ENCODE measurements at places on chromosomes 2 and 18.

DNA sequence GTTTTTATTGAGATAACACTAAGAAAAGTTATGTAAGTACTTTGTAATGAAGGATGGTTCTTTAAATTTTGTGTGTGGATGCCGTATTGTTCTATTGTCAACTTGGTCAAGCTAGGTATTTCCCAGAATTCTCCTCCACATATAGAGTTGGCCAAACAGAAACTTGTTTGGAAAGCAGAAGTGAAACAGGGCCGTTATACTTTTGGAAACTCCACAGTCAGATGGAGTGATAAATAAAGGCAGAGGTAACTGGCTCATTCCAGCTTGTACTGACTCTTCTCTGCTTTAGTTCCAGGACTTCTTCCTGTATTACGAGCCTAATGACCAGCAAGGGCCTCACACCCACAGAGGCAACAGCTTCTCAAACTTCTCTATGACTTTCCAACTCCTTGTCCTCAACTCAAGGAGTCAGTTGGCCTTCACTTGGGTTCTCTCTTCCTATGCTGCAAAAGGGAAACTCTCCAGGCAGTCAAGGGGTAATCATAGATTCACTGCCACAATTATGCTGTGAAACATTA is 16.4 kb upstream of the STARD7 start:
- DNase-seq = peak; percentile 20

GRCh38 chr2:234839285-234839684 is 112.5 kb upstream of the SH3BP4 start:
- DNase-seq = no peak

DNA sequence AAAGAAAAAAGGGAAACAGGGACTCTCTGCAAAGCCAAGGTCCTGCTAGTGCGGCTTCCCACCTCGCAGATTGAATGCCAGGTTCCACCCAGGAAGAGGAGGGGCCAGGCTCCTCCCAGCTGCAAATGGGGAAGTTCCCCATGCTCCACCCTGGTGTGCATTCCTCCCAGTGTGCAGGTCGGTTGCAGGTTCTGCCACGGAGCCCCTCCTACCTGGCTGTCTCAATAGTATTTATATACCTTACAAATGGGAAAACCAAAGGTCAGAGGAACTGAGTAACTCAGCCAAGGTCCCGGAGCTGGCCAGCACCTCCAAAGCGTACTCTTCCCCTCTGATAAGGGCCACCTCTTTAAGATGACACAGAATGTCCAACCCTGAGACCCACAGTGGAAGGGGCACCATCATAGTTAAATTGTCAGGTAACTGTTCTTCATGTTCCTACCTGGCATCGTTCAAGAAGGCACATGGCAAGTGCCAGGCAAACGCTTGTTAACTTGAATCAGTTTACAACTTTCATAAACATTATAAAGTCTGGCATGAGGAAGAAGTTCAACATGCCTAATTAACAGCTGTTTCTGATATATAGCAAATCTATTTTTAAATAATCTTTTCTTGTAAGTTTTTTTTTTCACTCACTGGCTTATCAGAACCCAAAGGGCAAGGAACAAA is 35.5 kb downstream of the POU3F3 start:
- peak; percentile 72 for DNase-seq

GRCh38 chr2:227308784-227309183 is 16.3 kb upstream of the MFF start:
- DNase-seq = no peak

GRCh38 chr2:206739271-206739670 is 21.1 kb upstream of the DYTN start:
- DNase-seq = no peak

DNA sequence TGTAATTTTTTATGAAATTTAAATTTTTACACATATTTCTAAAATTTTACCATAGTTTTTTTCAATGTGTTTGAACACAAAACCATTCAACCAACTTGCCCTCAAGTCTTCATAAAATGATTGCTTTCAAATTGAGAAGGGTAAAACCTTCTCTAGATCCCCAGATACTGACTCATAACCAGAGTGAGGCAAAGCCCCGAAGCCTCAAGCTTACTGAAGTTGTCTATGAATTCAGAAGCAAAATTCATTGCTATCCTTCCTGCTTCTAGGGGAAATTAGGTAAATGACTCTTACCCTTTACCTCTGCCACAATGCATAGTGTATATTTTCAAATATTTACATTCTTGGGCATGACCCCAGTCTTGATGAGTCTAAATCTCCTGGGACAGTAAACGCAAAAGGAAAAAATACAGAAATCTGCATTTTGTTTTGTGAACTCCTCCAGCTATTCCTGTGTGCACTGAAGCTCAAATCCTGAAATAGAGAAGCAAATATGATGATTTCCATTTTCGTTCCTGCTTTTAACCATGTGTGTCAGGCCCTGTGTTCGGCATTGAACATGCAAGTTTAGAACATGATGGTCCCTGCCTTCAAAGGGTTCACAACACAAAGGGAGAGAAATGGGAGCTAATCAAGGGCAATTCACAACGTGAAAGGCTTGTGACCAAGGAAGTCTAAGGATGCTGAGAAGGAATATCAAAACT is 246.3 kb downstream of the SUCLG1 start:
- DNase-seq = no peak

DNA sequence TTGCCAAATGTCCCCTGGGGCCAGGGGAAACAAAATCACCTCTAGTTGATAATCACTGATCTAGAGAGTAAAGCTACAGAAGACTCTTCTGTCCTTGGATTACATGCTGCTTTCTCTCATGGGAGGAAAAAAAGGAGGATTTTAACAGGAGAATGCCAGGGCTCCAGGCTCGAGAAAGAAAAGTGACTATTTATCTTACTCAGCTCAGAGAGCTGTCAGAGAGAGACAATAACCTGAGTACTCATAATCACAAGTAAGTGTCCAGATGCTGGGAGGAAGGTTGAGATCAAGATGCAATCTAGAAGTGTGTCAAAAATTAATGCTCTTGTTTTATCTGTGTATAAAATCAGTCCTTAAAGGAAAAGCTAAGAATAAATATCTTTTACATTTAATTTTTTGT is 133.3 kb downstream of the PTRHD1 start:
- no peak for DNase-seq

DNA sequence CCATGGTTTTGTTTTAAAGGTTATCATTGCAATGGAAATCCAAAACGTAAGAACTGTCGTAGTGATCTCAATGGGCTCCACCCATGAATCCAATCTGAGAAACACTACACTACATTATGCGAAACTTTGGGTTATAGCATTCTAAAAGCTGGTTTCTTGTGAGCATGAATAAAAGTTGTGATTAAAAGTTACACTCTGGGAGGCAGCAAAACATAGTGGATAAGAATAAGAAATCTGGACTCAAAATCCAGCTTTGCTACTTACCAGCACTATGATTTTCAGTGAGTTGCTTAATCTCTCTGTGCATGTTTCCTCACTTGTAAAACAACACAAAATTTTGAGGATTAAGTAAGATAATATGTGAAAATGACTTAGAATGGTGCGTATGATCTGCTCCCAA is 25.7 kb upstream of the THOC1 start:
- no peak for DNase-seq

DNA sequence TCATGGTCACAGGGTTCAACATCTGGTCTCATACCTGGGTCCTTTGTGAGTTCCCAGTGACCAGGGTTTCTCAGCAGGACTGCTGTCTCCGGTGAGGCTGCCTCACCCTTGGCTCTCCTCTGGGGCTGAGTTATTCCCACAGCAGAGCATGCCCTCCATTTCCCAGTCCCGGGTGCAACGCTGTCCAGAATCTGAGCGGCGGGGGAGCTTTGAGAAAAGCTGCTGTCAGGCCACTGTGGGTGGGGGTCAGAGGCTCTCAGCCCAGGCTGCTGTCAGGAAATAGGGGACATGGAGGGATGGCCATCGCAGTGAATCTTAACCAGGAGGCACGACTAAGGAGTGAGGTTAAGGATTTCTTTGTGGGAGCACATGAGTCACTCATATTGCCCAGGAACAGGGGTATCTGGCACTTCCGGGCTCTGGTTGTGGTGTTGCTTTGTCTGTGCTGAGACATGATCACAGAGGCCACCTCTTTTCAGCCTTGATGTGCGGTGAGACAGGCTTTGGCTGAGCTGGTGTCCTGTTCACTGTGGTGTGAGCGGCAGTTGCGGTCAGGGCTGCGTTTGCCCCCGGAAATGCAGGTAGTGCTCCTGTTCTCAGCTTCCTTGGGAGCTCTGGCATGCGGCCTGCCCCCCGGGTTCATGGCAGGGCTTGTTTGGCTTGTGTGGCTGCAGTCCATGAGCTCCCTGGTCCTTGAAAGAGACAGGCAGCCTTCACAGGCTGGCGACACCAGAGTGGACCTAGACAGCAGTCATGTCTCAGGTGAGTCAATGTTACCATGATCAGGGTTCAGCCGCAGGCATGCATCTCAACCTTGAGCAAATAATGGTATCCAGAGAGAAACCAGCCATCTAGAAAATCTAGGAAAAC is 310.7 kb upstream of the MYT1L start:
- DNase-seq = no peak

DNA sequence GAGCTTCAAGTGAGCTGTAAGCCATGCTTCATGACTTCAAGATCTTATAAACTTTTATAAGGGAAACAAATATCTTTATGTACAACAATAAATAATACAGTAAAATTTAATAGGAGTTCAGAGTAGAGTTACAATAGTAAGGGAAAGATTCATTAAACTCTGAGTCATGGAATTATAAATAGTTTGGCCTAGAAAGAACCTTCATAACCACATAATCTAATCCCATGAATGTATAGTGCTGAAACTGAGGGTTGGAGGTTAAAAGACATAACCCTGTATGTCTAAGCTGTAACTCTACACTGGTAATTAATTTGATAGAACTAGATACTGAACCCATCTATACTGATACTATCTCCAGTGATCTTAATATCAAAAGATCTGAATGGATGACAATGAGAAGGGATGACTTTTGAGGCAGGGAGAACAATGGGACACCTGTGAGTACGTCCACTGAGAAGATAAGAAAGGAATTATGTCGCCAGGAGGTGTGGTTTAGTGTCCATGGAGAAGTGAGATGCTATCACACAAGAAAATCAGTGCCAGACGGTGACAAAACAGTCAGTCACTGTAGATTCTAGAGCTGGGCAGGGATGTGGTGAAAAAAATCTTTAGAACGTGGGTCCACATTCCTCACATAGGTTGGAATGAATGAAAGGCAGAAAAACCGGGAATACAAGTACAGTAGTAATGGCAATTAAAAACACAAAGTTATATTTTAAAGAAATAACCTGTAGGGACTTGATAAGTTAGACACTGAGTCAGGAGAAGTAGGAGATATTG is 1.1 kb downstream of the IL1F10 start:
- DNase-seq = no peak

DNA sequence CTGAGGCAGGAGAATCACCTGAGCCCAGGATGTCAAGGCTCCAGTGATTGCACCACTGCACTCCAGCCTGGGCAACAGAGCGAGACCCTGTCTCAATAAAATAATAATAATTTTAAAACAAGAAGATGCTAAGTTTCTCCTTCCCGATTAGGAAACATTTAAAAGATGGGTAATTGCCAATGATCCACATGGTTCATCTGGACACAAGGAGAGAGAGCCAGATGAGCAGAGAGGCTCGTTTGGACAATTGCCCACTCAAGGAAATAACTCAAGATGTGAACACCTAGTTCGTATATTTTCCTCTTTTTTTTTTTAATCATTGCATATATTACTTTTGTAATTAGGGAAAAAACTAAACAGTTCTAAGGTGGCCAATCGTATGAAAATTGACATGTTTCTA is 3.6 kb upstream of the ACTG2 start:
- DNase-seq = no peak

DNA sequence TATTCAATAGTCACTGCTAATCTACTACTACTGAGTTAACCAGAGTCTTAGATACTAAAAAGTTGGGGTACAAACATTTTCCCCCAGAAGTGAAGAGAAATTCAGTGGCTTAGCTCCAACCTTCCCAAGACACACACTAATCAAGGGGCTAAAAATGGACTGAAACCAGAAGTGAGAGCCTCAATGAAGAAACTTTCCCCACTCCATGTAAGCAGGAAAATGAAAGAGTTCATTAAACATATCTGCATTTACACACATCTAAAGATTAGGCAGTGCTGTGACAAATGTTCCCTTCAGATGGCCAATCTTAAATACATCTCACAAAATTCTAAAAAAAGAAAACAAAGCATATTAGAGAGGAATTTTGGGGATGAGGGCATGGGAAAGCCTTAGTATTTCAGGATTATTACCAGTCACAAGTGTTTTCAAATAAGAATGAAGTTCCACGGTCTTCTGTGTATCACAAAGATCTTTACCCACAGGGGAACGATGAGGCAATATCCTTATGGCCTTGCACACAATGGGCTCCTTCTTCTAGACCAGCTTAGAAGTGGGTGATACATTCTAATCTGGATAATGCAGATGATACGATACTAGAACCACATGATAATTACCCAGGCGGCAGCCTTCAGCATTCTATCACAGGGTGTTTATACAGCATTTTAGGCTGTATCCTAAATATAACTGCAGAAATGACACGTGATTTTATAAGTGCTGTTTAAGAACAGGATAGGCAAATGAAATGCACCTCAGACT is 17.1 kb downstream of the ANKRD44 start:
- DNase-seq = no peak

DNA sequence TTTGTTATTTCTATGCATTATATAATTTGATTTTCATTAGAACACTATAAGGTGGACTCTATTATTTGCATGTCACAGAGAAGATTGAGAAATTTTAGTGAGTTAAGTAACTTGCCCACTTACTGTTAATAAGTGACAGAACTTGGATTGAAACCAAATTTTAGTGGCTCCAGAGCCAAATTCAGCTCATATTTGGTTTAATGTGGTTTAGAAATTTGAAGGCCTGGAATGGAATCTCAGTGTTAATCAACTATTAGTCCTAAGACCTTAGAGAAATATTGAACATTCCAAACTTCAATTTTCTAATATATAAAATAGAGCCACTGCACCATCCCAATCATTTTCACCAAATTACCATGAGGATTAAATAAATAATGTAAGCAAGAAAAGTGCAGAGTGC is 281.6 kb downstream of the ZNF385B start:
- DNase-seq = no peak

- DNase-seq = no peak
Measured at GRCh38 chr2:181760521-181760920, 80.2 kb upstream of the NEUROD1 start.

GRCh38 chr2:105409717-105410116 is 10.9 kb upstream of the FHL2 start:
- DNase-seq = no peak

- peak; percentile 43 for DNase-seq
Measured at GRCh38 chr2:231554748-231555545, 24.7 kb upstream of the NMUR1 start.

GRCh38 chr2:227043981-227044380 is 120.0 kb downstream of the COL4A4 start:
- DNase-seq = no peak

DNA sequence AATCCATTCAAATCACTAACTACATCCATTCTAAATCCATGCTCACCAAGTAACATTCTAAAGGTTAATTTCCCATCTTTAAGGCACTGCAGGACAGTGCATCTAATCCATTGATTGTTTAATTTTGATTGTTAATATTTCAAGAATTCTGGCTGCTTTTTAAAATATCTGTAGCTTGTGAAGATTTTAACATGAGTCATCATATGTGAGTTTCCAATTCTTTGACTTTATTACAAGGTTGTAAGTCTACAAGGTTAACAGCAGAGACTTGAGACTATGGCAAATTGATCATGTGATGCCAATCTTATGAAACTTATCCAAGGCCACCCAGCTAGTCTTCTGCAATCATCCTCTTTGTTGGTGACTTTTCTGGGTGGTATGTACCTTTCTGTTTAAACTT is 349.2 kb upstream of the ZC3H15 start:
- no peak for DNase-seq
